ENCODE measurements at places on chromosomes 16 and 17.
A peak's percentile ranks its signal among the peaks of the same experiment; 100 is the strongest.

DNA sequence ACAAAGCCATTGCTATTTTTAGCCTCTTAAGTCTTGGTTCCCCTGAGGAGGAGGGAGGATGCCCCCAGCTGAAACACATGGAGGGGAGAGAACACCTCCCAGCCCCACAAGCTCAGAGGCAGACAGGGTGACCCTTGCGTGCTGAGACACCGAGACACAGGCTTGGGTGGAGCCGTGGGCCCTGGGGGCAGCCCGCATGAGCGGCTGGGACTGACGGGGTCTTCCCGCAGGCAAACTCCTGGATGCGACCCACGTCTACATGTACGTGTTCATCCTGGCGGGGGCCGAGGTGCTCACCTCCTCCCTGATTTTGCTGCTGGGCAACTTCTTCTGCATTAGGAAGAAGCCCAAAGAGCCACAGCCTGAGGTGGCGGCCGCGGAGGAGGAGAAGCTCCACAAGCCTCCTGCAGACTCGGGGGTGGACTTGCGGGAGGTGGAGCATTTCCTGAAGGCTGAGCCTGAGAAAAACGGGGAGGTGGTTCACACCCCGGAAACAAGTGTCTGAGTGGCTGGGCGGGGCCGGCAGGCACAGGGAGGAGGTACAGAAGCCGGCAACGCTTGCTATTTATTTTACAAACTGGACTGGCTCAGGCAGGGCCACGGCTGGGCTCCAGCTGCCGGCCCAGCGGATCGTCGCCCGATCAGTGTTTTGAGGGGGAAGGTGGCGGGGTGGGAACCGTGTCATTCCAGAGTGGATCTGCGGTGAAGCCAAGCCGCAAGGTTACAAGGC is 9.8 kb downstream of the SLC16A3 start:
- peak; percentile 85 for DNase-seq

GRCh38 chr16:14071576-14072271 is 605 bp downstream of the MRTFB start:
- DNase-seq = peak; percentile 35

- DNase-seq = no peak
Observed at GRCh38 chr16:12255473-12255872, 278.9 kb downstream of the SNX29 start.

DNA sequence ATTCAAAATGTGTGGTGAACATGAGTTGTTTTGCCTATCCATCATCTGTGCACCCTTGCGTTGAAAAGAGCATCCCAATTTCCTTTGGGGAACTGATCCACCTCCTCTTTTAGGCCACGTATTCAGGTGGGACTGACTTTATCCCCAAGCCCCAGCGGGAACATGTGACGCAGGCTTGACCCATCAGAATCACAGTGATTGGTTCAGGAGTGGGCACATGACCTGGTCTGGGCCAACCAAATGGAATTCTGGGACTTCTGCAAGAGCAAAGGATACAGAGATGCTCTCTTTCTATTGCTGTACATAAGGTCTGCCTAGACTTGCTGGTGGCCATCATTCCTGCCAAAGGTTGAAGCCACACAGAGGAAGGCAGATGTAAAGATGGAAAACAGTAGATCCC is 158.9 kb downstream of the IRX5 start:
- DNase-seq = no peak

DNA sequence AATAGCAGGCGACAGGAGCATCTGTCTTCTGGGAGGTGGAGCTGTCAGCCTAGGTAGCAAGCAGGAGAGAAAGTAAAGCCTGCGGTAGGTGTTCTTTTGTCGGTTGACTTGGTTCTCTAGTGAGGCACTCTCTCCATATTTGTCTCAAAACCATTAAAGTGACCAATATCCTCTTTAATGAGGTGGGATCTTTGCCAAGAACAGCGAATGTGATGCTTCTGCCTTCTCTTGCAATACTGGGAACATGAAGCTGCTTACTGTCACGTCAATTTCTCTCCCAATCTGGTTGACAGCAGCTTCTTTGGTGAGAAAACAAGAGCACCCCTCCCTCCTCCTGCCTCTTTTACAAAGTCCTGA is 176.7 kb downstream of the ABCC12 start:
- DNase-seq = no peak

GRCh38 chr17:8696426-8696825 is 48.2 kb downstream of the CCDC42 start:
- DNase-seq = no peak

- DNase-seq = no peak
Observed at GRCh38 chr17:10557422-10557821, 8.0 kb upstream of the MYH2 start.

DNA sequence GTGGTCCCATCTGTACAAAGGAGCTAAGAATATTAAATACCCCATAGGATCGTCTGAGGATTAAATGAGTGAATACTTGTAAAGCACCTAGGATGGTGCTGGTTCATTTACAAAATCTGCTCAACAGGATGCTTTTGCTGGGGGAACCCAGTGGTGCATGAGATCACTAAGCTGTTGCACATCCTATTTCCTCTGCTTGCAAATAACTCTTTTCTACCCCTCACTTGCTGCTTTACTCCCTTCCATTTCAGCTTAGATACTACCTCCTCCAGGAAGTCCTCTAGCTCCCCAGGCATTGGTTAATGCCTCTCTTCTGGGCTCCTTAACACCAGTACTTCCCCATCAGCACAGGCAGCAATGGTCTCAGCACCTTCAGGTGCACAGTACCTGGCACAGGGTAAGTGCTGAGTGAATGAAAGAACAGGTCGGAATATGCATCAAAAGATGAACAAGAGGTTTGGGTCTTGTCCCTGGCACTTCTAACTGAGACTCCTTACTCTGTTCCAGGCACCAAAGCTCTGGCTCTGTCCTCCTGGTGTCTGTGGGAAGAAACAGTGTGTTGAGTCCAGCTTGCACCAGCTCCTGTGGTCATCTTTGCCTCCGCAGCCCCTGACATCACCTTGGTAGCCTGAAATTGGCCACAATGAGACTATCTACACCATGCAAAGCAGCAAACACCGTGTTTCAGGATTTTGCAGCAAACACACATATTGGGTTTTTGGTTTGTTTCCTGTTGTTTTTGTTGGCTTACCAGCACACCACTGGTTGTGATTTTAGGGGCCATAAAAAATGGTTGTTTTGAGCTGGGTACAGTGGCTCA is 24.1 kb upstream of the IL21R start:
- peak; percentile 69 for DNase-seq

Data from activated naive CD4-positive, alpha-beta T cell treated with anti-CD3 and anti-CD28 coated beads for 36 hours (primary cell).